ENCODE measurements at places on chromosomes 16 and 17.

- no peak for DNase-seq
These were observed 2.0 kb upstream of the GLIS2 start for GRCh38 chr16:4313563-4314531.

DNA sequence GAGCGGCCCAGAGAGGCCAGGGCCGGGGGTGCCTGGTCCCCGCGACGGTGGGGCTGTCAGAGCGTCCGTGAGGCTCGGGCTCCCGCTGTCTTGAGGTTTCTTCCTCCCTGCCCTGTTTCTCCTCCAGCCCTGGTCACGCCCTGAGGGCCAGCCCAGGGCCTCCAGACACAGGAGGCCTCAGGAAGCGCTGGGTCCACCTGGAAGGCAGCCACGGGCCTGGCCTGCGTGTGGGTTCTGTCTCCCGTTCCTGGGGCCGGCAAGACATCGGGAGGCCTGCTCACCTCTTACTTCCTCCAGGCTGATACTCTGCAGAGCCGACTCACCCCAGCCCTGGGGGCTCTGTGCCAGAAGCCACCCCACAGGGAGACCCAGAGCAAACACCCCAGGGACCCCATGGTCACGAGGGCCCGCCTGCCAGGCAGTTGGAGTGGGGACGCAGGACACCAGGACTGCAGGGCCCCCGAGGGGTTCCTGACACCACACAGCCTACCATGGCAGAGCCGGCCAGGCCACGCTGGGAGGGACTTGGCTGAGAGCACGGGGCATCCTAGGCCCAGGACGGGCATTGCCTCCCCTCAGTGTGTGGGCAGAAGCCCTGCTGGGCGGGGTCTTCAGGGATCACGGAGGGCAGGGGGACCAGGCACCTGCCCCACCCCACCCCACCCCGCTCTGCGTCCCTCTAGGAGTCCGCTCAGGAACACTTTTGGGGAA, 18.9 kb upstream of the CACNA1H start:
- DNase-seq: no peak

GRCh38 chr17:1951920-1952319, 73.2 kb downstream of the RTN4RL1 start:
- DNase-seq: no peak

DNA sequence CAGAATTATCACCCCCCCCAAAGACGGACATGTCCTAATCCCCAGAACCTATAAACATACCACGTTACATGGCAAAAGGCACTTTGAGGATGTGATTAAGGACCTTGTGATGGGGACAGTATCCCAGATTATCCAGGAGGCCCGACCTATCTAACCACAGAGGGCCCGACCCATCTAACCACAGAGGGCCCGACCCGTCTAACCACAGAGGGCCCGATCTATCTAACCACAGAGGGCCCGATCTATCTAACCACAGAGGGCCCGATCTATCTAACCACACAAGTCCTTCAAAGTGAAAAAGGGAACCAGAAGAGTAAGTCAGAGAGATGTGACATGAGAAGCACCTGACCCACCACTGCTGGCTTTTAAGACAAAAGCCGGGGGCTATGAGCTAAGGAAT, 56.8 kb downstream of the ANKFY1 start:
- DNase-seq: no peak

DNA sequence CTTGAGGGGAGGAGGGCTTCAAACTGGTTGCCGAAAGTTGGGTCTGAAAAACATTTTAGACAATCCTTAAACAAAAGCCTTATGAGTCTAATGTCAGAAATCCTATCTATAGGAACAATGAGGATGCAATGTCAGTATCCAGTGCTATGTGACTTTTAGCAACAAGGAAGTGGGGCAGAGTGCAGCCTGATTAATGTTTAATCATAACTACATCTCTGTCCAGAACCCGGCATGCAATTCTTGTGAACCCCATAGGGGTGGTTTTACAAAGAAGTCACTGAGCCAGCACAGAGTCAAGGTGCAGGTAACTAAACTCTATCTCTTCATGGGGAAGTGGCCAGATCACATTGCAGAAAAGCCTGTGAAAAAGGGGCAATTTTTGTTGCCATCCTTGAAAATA, 267.5 kb downstream of the HS3ST4 start:
- DNase-seq: no peak

- no peak for DNase-seq
These were observed 17.6 kb downstream of the TEX2 start for GRCh38 chr17:64245218-64246145.

DNA sequence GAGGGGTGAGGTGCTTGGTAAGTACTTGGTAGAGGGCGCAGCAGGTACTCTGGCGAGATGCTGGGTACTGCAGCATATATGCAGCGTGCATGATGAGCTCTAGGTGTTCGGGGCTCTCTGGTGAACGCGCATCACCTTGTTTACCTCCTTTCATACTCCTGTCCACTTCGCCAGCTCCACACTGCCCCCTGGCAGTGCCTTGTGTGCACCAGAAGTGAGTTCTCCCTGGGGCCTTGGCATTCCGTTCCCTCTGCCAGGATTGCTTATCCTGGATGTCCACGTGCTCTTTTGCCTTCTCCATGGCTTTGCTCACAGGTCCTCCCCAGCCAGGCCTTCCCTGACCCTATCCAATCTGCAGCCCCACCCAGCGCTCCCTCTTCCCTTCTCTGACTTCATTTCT, 154.2 kb downstream of the MRM1 start:
- DNase-seq: peak; percentile 45

- peak; percentile 20 for DNase-seq
These were observed 20.5 kb downstream of the CDIP1 start for GRCh38 chr16:4517812-4518680.

- DNase-seq: no peak
These were observed 11.6 kb upstream of the MARCHF10 start for GRCh38 chr17:62819511-62820221.

- DNase-seq: no peak
These were observed 29.3 kb upstream of the SMIM36 start for GRCh38 chr17:55540414-55541091.

DNA sequence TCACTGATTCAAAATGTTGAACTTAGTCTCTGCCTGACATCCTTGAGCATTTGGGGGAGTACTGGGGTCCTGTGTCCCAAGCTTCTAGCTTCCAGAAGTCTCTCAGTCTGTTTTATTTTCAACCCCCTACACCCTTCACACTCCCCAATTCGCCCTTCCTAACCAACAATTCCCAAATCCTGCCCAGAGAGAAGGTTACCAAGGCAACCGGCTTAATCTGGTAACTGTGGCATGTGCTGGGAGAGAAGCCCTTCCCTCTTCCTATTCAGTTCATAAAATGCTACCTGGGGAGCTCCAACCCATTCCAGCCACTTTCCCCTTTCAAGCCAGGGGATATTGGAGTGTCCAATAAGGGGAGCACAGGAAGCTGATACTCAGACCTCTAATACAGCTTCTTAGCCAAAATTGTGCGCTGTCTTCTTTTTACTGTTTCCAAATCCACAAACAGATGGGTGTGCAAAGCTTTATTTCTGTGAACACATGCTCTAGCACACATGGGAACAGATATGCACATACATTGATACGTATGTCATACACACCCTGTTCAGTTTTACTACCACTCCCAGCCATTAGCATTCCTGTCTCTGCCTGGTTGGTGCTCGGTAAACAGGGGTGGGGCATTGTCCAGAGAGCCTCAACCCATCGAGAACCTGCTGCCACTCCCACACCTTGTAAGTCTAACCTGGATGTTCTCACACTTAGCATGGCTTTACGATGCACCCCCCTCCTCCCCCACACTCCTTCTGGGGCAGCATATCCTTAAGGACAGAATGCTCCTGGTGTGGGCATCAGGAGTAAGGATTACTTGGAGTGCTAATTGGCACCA, 1.1 kb upstream of the RAPGEFL1 start:
- no peak for DNase-seq

DNA sequence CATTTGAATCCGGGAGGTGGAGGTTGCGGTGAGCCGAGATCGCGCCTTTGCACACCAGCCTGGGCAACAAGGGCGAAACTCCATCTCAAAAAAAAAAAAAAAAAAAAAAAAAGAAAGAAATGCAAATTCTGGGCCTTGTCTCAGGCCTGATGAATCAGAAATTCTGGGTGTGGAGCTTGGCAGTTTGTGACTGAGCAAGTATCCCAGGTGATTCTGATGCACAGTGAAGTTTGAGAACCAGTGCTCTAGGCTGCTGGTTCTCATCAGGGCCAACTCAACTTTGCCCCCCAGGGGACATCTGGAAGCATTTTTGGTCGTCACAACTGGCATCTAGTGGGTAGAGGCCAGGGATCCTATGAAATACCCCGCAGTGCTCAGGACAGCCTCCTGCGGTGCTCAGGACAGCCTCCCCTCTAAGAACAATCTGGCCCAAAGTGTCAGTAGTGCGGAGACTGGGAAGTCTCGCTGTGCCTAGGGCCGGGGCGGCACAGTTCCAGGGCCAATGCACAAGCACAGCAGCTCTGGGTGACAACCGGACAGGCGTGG, 55.9 kb downstream of the SDK2 start:
- DNase-seq: no peak

DNA sequence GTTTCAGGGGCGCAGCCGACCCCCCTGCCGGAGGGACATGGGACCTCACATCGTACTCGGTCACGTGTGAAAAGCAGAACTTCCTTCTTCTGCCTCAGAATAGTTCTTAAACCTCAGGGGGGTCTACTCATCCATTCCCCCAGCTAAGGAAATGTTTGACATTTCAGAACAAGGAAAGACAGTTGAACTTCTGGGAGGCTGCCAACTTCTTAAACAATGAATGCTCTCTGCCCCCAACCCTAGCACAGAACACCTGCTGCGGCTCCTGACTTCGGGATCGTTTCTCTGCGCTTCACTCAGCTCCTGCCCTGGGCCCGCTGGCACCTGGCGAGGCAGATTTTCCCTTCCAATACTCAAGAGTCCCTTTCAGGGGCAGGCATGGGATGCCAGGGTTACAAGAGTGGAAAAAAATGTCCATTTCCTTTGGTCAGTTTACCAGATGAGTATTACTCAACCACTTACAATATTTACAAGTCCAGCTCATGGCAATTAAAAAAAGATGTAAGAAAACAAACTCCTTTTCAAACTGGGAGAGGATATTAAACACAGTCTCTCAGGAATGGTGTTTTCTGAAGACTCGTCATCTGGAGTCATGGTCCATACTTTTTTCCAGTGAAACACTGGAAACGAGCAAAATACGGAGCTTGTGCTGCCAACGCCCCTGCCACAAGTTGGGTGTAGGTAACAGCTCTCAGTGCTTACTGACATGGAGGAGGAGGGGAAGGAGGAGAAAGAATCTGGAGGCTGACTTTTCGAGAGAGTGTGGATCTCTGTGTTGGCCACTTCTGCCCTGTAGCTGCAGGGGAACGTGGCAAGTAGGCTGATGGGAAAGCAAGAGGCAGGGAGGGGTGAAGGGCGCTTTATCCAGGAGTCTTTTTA, 235.7 kb downstream of the NTN1 start:
- DNase-seq: no peak

- DNase-seq: peak; percentile 45
These were observed 12.4 kb downstream of the HDAC5 start for GRCh38 chr17:44110823-44111633.

- no peak for DNase-seq
These were observed 188.4 kb upstream of the NLRP1 start for GRCh38 chr17:5772720-5773119.

DNA sequence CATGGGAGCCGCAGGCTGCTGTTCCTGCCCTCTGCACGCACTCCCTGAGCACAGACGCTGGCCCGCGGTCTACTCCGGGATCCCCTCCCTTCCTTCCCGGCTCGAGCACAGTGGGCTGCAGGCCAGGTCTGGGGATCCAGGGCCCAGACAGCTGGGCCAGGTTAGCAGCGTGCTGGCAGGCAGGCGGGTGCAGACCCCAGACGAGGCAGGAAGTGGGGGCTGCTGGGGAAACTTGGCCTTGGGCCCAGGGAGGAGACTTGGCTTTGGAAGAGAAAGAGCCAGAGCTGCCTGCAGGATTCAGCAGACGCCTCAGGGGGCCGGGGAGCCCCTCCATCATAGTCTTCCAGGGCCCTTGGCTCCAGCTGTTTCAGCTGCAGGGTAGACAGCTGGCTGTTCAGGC, 30.2 kb upstream of the ABCC3 start:
- no peak for DNase-seq

GRCh38 chr16:58503166-58503862, 3.4 kb downstream of the NDRG4 start:
- DNase-seq: no peak

GRCh38 chr16:85471469-85472431, 141.4 kb upstream of the GSE1 start:
- no peak for DNase-seq

GRCh38 chr16:83952940-83953795, at the start of gene OSGIN1:
TSS of gene OSGIN1 (plus strand) at chr16:83953240. CDS start at chr16:83957672, 4,432 bp downstream.
- DNase-seq: peak; percentile 81

GRCh38 chr17:43377056-43377810, 21.6 kb upstream of the ARL4D start:
- no peak for DNase-seq

DNA sequence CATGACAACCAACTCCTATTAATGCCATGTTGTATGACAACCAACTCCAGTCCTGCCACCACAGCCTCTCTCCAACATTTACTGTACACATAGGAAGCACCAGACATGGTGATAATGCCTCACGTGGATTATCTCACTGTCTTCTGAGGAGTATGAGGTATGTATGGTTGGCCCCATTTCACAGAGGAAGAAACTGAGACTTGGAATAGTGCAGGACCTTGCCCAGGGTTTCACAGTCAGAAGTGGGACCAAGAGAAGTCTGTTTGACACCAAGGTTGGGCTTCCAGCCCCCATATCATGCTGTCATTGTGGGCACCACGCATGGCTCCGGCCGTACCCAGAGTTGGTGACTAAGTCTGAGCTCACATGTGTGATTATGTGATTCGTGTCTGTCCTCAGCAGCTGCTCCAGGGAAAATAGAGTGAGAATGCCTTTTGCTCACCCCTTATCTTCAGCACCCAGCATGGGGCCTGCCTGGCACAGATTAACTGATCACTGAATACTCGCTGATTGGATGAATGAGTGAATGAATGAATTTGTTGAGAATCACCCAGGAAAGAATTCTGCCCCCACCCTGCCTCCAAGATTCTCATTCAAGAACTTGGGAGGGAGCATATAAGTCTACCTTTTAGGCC, 204.1 kb upstream of the NLRP1 start:
- no peak for DNase-seq

- peak; percentile 58 for DNase-seq
These were observed 623 bp downstream of the E4F1 start for GRCh38 chr16:2223942-2224486.

- peak; percentile 96 for DNase-seq
These were observed 28.7 kb downstream of the MPG start for GRCh38 chr16:106623-107324.

GRCh38 chr16:88764913-88765349, 20.1 kb downstream of the PIEZO1 start:
- no peak for DNase-seq

- DNase-seq: no peak
These were observed 27.4 kb downstream of the MYH11 start for GRCh38 chr16:15829460-15829859.

GRCh38 chr17:83103200-83103942, 24.0 kb downstream of the METRNL start:
- DNase-seq: no peak

DNA sequence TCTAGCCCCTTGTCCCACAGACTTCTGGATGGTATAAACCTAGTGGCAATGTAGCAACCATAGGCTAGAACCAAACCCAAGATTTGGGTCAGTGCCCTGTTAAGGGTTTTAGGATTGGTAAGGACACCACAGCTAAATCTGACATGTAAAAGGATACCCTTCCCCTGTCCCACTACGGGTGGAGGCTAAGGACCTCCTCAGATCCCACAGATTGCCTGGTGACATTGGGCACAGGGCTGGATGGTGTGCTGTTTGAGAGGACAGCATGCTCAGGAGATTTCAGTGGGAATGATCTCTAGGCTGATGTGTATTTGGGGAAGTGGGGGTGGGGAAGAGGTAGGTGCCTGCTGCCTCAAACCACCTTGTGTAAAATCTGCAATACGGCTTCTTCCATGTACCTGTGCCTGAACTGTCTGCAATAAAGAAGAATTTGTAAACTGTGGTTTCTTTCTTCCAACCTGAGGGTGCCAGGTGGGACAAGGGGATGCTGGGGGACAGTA, 671 bp upstream of the EDC4 start:
- no peak for DNase-seq
